ENCODE measurements at places on chromosomes 2 and 18.
A peak's percentile ranks its signal among the peaks of the same experiment; 100 is the strongest.

DNA sequence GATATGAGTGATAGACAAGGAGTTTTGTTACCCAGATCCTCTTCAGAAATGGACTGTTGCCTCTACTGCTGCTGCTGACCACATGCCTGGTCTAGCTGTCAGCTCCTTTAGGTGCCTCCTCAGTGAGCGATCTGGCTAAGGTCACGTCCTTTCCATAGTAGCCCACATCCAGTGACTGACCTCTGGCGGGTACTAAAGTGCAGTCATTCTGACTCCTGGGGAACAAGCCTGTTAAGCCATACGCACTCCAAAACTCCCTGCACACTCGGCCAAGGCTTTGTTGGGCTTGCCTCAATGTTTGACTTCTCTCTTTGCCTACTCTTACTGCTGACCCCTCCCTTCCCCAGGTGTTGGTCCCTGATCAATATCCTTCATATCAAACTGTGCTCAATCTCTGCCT, 685.2 kb downstream of the IRS1 start:
- no peak for DNase-seq

DNA sequence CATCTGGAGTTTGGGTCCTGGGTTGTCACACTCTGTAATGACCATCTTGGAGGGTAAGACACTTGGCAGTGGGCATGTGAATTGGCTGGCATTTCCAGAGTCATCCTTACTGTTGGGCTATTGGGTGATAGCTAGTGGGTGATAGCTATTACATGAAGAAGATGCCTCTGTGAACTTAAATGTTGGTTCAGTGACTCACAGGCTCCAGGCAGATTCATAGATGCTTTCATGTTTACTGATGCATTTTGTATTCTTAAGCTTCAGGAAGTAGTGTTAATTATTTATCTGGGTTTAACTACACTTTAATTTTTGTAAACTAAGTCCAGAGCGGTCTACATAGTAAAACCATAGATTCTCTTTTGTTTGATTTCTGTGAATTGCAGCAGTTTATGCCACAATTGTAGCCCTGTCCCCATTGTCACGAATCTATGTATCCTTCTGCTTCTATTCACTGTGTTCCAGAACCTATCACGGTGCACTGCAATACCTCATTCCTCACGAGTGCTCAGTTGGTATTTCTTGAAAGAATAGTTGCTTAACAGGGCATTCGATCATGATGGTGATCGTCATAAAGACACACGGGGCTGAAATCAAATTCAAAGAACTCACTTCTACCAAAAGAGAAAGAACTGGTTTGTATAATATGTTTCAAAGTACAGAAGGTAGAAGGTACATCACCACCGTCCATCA, 79.7 kb downstream of the GBX2 start:
- DNase-seq, result peak; percentile 39

GRCh38 chr2:9549420-9549819, 6.2 kb downstream of the ADAM17 start:
- DNase-seq, result no peak

DNA sequence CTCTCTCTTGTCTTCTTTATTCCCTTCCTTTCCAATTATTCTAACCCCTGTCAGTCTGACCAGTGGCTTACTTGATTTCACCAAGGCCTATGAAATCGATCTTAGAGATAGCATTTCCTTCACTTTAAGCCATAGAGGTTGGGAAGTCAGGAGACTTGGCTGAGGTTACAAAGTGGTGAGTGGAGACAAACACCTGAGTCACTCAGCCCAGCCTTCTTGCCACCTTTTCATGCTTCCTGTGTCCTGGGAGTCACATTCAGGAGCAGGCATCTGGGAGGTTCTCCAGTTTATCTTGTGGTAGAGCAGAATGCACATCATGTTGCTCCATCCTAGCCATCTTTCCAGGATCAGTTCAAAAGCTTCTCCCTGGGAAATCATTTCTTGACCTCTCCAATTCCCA, 59.1 kb downstream of the VSNL1 start:
- DNase-seq, result no peak

DNA sequence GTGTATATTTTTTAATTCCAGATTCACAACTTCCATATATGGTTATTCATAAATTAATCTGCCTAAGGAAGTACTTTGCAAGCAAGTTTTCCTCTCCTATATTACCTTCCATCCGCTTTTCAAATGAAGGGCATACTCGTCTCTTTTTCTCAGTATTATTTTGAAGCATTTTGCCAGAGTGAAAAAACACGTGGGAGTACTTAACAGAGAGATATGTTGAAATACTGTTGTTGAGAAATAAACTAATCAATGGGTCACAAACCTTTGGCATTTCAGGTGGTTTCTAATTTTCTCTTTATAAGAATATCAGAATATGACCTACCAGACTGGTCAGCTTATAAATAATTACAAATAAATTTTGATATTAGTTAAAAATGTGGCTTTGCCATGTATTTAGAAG, 67.6 kb downstream of the CCDC102B start:
- DNase-seq, result no peak

- DNase-seq, result no peak
Observed at GRCh38 chr2:103784261-103784660, 1022.4 kb downstream of the TMEM182 start.

DNA sequence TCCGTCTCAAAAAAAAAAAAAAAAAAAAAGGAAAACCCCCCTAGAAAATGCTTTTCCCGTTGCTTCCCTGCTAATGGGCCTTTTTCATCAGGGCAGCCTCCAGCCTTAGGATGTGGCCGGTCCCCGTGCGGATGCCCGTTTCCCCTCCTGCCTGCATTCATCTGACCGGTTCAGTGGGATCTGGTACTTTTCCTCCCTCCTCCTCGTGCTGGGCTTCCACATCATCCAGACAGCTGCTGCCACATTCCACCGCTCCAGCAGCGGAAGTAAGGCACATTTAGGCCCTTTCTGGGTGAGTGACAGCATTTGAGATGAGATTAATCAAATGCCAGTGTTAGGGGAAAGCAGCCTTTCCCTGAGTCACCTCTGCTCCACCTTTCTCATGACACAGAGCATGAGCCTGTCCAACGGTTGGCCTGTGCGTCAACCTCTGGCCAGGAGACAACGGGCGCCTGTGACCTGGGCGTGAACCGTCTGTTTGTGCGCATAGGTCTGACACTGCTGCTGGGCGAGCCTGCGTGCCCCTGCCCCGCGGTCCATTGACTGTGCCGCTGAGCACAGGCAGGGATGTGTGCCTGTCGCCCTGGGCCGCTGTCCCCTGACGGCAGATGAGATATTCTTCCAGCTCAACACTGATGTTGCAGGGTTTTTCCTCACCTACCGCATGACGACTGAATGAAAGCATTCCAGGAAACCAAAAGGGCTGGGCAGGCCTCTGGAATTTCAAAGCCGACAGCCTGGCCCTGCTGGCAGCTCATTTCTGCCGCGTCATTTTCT, 174.0 kb downstream of the TGIF1 start:
- peak; percentile 97 for DNase-seq

- no peak for DNase-seq
Observed at GRCh38 chr2:190682168-190682567, 33.3 kb downstream of the NAB1 start.

DNA sequence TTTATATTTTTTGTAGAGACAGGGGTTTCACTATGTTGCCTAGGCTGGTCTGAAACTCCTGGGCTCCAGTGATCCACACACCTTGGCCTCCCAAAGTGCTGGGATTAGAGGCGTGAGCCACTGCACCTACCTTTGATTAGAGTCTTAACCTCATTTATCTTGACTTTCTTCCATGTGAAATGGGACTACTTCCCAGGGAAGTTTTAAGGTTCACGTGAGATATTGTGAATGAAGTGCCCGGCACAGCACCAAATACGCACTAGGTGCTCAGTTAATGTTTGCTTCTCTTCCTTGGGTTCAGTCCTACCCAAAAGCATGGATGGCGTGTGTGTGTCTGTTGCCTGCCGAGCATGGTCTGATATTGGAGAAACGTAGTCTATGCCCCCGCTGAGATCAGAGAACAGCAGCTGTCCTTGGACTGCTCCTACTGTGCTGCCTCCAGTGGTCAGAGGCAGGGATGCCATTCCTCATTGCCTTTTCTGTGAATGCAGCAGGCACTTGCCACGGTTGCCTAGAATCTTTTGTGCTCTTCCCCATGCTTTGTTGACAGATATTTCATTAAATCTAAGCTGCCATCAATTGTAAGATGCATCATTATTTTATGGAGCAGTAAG, 12.3 kb upstream of the TFCP2L1 start:
- DNase-seq, result peak; percentile 26

DNA sequence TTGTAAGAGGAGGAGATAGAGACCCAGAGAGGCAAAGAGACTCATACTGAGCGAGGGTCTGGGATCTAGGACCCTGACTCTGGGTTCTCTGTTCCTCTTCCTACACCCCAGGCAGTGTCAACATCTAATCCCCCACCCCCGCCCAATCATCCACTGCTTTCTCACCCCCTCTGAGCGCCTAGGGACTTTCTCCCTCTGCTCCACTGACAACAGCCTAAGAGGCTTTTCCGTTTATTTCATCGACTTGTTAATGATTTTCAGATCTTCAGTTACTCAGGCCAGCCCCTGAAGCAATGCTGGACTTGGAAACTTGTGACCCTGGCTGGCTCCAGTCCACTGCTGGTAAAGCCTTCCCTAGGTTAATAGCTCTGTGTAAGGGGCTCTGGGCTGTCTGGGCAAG, 65.1 kb downstream of the TFCP2L1 start:
- no peak for DNase-seq

- peak; percentile 36 for DNase-seq
Observed at GRCh38 chr18:8696749-8697211, 8.6 kb upstream of the MTCL1 start.

- no peak for DNase-seq
Observed at GRCh38 chr2:134670955-134671354, 47.8 kb downstream of the TMEM163 start.

DNA sequence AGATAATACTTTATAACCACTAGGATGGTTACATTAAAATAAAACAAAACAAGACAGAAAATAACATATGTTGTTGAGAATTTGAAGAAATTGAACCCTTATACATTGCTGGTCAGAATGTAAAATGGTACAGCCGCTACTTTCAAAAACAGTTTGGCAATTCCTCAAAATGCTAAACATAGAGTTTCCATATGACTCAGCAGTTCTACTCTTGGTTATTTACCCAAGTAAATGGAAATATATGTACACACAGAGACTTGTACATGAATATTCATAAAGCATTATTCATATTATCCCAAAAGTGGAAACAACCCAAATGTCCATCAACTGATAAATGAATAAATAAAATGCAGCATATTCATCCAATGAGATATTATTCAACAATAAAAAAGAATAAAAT, 92.5 kb upstream of the LRATD1 start:
- no peak for DNase-seq

- no peak for DNase-seq
Observed at GRCh38 chr2:106323337-106324013, 129.4 kb upstream of the UXS1 start.

- no peak for DNase-seq
Observed at GRCh38 chr18:79200546-79201268, 131.5 kb downstream of the ATP9B start.

GRCh38 chr2:79437433-79438267, 75.2 kb upstream of the CTNNA2 start:
- no peak for DNase-seq

DNA sequence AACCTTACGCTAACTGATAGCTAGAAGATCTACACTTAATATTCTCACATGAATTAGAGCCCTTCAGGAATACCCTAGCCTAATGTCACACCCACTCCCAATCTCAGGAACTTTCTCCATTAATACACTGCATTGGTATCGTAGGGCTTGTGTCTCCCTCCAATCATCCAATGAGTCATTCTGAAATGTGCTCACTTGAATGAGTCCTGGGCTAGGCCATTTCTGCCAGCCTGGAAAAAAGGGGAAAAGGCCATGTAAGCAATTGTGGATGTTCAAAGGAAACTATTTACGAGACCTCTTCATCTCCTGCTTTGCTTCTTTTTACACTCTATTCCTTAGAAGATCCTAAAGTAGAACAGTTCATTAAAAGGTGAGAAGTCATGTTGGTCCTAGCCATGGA, 18.8 kb downstream of the ZEB2 start:
- DNase-seq, result no peak

- DNase-seq, result no peak
Observed at GRCh38 chr18:22839340-22839821, 93.7 kb upstream of the RBBP8 start.

GRCh38 chr2:119264781-119265692, 41.4 kb downstream of the STEAP3 start:
- DNase-seq, result peak; percentile 42

GRCh38 chr2:27185331-27186026, 26.4 kb upstream of the ATRAID start:
- peak; percentile 47 for DNase-seq

Data from HFFc6 (cell line).